ENCODE measurements at places on chromosomes 11 and 22. TPM values are rescaled to one million over a fixed set of nuclear protein-coding genes. Genes with fewer than 3 reads are reported as not detected.

GRCh38 chr11:126790550-126791081 is 210.0 kb downstream of the KIRREL3 start:
- DNase-seq = no peak

RDX gene
- 96.0 TPM for total RNA-seq

- no peak for DNase-seq
Observed at GRCh38 chr11:76551400-76551799, 106.6 kb downstream of the EMSY start.

DNA sequence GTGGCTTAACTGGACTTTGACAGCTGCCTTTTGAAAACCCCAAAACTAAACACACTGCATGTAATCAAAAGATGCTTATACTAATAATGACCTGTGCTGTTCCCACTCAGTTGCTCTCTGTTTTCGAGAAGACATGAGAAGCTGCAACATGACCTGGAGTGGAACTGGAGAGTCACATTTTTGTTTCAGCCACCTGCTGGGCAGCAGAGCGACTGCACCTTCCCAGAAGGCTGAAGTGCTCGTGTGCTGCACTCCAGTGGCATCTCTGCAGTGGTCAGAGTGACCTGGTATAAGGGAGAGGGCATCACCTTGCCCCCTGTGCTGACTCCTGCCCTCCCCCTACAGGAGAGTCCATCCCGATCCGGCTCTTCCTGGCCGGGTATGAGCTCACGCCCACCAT is 8.6 kb downstream of the THYN1 start:
- no peak for DNase-seq

GRCh38 chr22:26553056-26553752 is 36.7 kb downstream of the TPST2 start:
- no peak for DNase-seq

DNA sequence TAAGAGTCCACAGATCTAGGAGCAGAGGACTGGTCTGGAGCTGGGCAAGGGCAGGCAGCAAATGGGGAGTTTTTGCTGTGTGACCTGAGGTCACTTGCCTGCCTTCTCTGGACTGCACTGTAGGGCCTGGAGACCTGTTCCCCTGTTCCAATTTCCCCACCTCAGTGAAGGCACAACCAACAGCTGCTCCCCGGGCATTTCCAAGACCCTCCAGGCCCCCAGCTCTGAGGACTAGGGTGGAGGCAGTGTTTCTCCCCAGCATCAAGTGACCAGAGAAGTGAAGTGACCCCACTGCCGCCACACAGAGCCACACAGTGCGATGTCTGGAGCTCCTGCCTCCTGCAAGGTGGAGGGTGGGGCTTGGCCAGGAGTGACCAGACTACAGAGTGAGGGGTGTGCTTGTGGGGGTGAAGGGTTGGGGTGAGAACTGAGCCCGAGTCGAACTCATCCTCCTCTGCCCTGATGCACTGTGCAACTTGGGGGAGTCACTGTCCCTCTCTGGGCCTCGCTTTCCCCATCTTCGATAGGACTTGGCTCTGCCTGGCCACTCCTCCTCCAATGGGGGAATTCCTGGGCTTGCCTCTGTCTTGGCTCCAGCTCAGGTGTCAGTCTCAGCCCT is 21.6 kb downstream of the P2RY2 start:
- DNase-seq = no peak

DNA sequence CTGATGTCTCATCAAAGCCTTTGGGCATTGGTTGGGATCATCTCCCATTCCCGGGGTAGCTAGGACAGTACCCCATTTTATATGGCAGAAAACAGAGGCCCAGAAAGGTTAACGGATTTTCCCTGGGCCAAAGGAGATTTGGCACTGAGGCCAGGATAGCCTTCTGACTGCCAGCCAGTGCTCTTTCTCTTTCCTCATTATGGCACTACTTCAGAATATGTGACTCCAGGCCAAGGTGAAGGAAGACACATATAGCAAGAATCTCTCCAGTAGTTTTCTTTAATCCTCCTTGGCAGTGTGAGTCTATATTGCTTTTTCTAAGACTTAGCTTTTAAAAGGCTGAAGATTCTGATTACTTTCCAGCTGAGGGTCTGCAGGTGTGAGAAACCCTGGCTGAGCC is 94.8 kb upstream of the AMOTL1 start:
- DNase-seq = no peak

TMEM225 gene
- total RNA-seq = not detected

DNA sequence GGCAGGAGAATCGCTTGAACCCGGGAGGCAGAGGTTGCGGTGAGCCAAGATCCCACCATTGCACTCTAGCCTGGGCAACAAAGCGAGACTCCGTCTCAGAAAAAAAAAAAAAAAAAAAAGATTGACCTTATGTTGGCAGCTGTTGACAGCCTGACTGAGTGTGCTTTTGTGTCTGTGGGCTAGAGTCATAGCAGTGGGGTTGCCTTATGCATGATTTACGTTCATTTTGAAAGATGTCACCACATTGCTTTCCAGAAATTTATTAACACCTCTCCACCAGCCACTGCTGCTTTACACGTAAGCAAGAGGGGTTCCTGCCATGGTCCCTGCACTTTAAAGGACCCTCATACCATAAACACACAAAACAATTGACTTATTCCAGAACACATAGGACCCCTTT is 21.0 kb downstream of the ASRGL1 start:
- DNase-seq = no peak

- DNase-seq = peak; percentile 89
Observed at GRCh38 chr22:24525416-24526037, 29.4 kb downstream of the GUCD1 start.

TMPRSS6 gene
- total RNA-seq = not detected

- no peak for DNase-seq
Observed at GRCh38 chr22:48088926-48089536, 1326.6 kb downstream of the TBC1D22A start.

GRCh38 chr11:130156108-130157022 is 3.2 kb upstream of the ST14 start:
- DNase-seq = no peak

- DNase-seq = no peak
Observed at GRCh38 chr11:11789735-11790369, 51.9 kb upstream of the USP47 start.

GRCh38 chr11:74464746-74465145 is 2.6 kb downstream of the KCNE3 start:
- DNase-seq = no peak

DNA sequence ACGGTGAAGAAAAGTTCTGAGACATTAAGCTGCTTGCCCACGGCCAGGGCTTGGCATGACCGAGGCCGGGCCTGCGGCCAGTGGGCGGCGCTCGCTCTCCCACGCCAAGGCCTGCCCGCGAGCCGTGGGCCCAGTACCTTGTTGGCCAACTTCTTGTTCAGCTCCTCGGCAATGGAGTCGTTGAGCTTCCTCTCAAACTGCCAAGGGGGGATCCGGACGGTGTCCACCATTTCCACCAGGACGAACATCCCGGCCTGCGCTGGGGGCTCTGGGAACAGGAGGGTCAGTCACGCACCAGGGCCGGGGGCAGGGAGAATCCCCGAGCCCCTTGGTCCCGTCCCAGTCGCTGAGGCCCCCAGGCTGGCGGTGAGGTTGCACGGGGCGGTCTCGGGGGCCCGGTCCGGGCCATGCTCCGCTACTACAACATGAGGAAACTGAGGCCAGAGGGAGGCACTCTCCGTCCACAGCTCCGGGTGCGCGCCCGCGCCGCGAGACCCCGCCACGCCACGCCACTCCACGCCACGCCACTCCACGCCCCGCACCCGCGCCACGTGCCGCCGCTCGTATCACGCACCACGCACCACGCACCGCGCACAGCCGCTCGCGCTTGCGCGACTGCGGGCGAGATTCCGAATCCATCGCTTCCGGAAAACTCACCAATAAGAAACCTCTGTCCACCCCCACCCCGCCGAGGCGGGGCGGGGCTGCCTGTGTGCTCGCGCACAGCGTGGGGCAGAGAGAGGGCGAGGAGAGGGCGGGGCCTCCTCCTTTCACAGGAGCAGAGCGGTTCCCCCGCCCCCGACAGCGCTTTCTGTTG is at the start of gene POLR3H:
Gene POLR3H (minus strand): TSS at position 617 of the 817 bp plus-strand sequence. CDS start 369 bp downstream, at position 248.
- peak; percentile 91 for DNase-seq

TESMIN gene
- 0.36 TPM for total RNA-seq

DNA sequence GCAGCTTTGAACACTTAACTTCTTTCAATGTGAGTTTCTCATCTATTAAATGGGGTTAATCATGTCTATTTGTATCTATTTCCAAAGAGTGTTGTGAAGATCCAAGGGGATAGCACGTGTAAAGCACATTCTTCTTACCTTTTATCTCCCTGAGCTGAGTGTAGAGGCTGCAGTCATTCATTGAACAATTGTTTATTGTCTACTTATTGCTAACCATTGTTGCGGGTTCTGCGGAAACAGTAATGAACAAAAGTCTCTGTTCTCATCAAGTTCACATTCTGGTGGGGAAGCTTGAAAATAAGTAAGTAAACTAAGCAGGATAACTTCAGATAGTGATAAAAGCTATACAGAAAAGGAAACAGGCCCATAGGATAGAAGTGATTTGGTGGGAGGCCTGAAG is 27.4 kb upstream of the PLET1 start:
- DNase-seq = no peak

DNA sequence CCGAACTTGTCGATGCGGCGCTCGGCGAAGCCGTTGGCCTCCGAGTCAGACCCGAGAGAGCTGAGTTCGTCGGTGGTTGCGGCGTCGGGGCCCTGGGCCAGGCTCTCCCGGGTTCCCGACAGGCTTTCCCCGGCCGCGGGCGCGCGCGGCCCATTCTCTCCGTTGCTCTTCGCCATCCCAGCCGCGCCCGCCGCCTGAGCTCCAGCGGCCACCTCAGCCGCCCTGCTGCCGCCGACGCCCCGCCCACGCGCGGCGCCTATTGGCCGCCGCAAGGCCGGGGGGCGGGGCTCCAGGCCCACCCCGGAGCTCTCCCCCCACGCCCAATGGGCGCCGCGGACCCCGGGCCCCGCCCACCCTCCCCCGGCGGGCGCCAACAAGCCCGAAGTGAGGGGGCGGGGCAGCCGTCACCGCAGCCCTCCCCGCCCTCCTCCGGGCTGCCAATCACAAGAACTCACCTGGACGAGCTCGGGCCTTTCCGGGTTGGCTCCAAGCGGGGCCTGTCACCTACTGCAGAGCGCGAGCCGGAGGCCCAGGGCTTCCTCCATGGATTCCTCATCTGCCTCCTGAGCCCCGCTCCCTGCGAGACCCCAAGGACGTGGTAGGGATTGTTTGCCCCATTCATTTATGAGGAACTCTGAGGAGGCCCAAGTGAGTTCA is at the start of gene TBC1D10A:
Gene TBC1D10A (minus strand): TSS at position 236 of the 657 bp plus-strand sequence. CDS start 60 bp downstream, at position 176.
- DNase-seq = peak; percentile 64

UCP3 gene
- 1.6 TPM for total RNA-seq

INTS4 gene
- total RNA-seq = 32.2 TPM

GRCh38 chr11:44316659-44317240 is 6.8 kb upstream of the ALX4 start:
- DNase-seq = no peak

TANGO2 gene
- total RNA-seq = 48.4 TPM

DNA sequence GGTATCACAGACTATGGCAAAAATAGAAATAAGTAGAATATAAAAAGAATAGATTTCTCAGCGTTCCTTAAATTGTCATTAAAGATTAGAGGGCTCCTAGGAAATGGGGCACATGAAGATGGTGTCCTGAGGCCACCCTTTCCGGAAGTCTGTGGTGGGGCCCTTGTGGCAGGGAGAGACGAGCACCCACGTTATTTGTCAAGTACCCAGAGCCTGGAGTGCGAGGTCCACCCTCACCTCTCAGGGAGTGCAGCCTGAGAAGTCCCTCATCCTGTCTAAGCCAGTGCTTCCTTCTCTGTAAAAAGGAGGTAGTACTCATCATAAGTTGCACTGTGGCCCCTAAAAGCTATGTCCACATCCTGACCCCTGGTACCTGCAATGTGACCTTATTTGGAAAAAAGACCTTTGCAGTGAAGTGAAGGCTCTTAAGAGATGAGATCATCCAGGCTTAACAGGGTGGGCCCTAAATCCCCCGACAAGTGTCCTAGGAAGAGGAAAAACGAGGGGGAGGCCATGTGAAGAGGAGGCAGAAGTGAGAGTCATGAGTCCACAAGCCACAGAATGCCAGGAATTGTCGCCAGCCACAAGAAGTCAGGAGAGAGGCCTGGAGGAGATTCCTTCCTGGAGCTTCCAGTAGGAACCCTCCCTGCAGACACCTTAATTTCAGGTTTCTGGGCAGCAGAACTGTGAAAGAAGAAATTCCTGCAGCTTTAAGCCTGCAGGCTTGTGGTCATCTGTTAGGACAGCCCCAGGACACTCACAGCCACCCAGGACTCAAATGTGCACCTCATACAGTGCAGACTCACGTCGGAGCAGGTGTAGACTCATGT is 76.8 kb upstream of the CCND1 start:
- no peak for DNase-seq

GRCh38 chr22:46738647-46739093 is 618 bp upstream of the CERK start:
- no peak for DNase-seq
